ENCODE measurements at places on chromosomes 2 and 18.

GRCh38 chr2:6423157-6423556 lies 442.6 kb downstream of the CMPK2 start:
- no peak for DNase-seq

DNA sequence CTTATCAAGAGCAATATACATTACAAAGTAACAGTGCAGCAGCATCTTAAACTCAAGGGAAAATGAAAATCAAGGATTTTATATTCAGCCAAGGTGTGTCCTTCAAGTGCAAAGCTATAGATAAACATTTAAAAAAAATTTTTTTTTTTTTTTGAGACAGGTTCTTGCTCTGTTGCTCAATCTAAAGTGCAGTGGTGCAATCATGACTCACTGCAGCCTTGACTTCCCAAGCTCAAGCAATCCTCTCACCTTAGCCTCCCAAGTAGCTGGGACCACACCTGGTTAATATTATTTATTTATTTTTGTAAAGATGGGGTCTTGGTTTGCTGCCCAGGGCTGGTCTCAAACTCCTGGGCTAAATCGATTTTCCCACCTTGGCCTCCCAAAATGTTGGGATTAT lies 9.0 kb downstream of the CDKL4 start:
- DNase-seq: no peak

GRCh38 chr2:172323256-172323655 lies 104.1 kb upstream of the ITGA6 start:
- DNase-seq: no peak

GRCh38 chr2:100105678-100106054 lies 36.7 kb downstream of the AFF3 start:
- no peak for DNase-seq

GRCh38 chr2:15818318-15818753 lies 122.0 kb upstream of the MYCN start:
- DNase-seq: no peak

GRCh38 chr2:14641116-14641515 lies 8.6 kb downstream of the LRATD1 start:
- DNase-seq: no peak

GRCh38 chr2:120450196-120450820 lies 104.4 kb downstream of the INHBB start:
- no peak for DNase-seq

DNA sequence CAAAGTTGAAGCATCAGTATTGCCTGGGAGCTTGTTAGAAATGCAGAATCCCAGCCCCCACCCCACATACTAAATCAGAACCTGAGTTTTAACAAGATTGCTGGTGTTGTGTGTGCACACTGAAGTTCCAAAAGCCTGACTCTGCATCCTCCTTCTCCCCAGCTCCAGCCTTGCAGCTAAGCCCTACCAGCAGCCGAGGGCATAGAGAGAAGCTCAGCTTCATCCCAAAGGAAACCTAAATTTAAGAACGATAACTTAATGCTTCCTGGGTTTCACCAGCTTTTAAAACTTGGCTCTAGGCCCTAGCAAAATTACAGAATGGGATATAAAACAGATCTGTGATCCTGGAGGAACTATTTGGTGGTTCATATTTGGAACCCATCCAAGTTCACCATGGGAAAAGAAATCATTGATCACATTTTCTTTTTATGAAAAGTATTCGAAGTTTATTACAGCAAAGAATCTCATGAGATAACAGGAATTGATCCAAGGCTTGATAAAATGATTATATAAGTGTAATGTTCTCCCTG lies 11.1 kb downstream of the SMYD1 start:
- no peak for DNase-seq

- DNase-seq: no peak
Measured at GRCh38 chr18:950882-951495, 46.3 kb downstream of the ADCYAP1 start.

GRCh38 chr2:53958443-53958842 lies 12.3 kb downstream of the PSME4 start:
- no peak for DNase-seq

- no peak for DNase-seq
Measured at GRCh38 chr2:196459539-196459938, 180.0 kb upstream of the CCDC150 start.

GRCh38 chr2:229426464-229426863 lies 155.4 kb upstream of the PID1 start:
- no peak for DNase-seq

DNA sequence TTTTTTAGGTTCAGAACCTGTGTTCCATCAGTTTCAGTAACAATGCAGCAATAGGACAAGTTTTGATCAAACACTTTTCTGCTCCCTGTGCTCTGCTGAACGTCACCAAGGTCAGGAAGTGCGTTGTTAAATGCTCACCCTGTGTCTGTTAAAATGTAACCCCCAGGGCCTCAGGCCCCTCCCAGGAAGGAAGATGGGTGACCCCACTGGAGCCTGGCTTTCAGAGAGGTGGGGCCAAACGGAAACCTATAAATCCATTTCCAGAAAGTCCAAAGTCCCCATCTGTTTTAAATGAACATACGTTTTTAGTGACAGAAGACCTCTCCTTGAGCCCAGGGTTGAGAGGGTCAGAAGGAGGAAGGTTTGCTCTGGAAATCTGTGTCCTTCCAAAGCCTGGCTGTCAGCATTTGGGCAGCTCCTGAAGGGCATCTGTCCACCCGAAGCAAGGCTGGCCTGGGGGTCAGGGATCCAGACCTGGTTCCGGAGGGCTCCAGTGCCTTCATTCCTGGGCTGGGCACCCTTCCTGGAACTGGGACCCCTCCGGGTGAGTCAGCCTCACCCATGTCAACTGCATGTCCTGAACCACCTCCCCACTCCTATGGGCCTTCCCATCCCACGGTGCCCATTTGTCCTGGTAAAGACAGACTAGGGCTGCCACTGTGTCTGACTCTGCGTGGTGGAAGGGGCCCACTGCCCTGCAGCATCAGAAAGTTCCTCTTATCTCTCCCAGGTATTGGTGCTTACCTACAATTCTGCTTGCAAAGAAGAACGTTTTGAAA lies 117.4 kb upstream of the COPS8 start:
- DNase-seq: no peak

Measured in NCI-H526 (cell line).